ENCODE measurements at places on chromosomes 12 and 14. TPM values are rescaled to one million over a fixed set of nuclear protein-coding genes. Genes with fewer than 3 reads are reported as not detected.

GRCh38 chr12:100868487-100868886, 73.9 kb downstream of the ANO4 start:
- no peak for DNase-seq

GRCh38 chr12:16086462-16086861, 175.3 kb downstream of the DERA start:
- DNase-seq: no peak

DNA sequence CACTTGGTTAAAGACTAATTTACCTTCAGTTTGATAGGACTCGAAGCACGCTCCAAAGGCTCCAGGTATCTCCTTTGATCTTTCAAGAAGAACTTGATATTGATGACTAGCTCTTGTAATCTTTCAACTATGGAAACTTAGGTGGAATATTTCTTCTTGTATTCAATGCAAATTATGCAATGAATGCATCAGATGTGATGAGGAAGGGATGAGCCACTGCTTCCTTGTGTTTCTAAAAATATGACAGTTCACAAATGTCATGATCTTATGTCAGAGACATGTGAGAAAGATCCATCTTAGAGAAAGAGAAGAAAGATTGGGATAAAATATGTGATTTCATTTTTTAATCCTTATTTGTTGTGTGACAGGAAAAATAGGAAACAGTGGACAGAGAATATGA, 9.9 kb downstream of the RNASE9 start:
- no peak for DNase-seq

DNA sequence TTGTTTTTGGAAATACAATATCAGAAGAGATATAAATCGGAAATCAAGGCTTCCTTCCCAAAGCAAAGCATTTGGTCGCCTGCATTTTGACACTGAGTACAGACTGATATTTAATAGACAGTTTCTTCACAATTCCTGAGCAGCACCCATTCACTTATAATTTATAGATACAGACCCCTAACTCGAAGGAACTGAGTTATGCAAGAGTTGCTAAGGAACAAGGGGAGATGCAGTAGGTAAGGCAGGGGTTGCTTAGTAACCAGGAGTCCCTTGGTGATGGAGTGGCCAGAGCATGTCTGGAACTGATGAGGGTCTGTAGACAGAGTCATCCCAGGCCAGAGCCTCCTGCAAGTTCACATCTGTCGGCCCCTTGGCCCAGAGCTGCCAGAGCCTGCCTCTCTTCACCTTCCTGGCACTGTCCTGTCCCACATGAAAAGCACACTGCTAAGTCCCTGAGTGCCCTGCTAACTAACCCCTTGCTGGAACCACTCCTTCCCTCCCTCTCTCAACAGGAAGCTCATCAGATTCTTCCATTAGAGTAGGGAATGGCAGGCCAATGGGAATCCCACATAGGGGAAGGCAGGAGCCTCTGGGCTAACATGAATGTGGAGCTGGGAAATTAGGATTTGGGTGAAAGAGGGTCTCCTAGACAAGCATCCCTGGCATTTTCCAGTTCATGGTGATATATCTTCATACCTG, 3.6 kb upstream of the DHRS2 start:
- DNase-seq: no peak

GRCh38 chr12:9349888-9350885, 142.0 kb upstream of the PZP start:
- no peak for DNase-seq

DNA sequence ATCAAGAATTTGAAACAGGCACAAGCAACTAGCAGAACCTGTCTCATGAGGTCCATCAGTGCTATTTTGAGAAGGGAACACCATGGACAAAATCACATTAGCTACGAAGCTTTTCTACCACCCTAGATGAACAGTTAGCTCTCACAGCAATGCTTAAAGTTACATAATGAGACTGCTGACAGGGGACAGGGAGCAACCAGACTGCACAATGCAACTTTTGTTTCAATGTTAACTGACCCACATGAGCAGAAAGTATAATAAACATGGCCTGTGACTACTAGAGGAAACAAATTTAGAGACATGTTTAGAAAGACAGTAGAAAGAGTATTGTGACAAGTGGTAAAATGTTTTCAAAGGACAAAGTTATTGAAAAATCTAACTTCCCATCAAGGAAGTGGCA, 282.8 kb downstream of the CEP128 start:
- no peak for DNase-seq

DNA sequence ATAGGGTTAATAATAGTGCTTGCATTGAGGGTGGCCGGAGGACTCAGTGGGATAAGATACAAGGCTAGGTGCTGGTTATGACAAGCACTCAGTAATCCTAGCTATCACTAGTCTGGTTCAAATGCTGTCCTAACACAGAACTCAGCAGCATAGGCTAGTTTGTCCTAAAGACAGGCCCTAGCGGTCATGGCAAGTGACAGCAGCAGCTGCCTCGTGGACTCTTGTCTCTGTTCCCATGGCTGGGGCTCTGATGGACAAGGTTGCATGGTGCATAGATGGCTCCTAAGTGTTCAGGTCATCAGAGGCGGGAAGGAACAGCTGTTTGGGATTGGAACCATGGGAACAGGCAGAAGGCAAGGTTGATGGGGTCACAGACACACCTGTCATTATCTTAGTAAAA, 42.4 kb upstream of the IGF1 start:
- DNase-seq: no peak

GRCh38 chr12:6959058-6959804, 8.1 kb downstream of the PTPN6 start:
- DNase-seq: peak; percentile 87

- DNase-seq: no peak
These were observed 2.9 kb downstream of the KRT8 start for GRCh38 chr12:52901715-52902541.

GRCh38 chr14:105865266-105865903, 339.0 kb downstream of the TMEM121 start:
- no peak for DNase-seq

DNA sequence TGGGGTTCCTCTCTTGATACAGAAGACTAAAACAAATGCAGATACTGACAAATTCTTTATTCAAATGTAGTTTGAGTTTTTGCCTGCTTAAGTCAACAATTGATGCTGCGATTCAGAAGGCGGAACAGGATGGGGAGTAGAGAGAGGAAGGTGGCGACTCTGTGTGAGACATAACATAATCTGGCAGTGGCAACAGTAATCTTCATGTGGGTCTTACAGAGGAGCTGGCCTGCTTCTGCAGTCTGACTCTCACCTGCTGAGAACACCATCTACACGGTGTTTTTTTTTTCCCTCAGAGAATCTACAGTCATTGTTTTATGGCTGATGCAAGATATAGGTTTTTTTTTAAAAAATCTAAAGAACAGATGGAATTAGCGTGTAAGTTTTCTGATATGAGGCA, 10.1 kb downstream of the CCDC92 start:
- DNase-seq: no peak

GRCh38 chr12:69130064-69130463, 109.3 kb upstream of the CPSF6 start:
- no peak for DNase-seq

- DNase-seq: no peak
These were observed 74.8 kb upstream of the PLXNC1 start for GRCh38 chr12:94073441-94074051.

DNA sequence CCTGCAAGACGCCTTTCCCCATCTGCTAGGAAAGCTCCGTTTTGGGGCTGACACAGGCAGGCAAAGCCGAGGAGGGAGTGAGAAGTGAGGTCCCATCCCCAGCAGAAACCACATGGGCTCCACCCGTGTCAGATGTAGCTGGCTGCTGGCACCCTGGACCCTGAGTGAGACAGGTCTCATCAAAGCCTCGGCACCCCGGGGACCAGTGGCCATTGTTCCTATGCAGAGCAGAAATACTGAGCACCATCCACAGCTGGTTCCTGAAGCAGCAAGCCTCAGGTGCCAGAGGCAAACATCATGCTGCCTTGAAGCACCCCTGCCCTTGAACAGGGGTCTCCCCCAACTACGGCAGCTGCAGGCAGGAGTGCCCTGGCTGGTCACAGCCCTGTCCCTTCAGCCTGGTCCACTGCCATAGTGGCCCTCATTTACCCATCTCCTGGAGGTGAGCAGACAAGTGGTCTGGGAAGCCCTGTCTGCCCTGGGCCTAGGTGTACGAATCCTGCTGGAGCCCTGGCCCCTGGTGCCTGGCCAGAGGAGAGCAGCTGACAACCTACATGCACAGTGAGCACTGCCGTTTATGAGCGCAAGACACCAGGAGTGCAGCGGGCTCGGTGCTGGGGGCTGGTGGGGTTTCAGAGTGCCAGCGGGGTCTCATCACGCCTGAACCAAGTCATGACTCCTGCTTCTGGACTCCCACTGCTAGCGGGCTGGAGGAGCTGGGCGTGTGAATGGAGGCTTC, 289.8 kb upstream of the RTL1 start:
- DNase-seq: no peak

DNA sequence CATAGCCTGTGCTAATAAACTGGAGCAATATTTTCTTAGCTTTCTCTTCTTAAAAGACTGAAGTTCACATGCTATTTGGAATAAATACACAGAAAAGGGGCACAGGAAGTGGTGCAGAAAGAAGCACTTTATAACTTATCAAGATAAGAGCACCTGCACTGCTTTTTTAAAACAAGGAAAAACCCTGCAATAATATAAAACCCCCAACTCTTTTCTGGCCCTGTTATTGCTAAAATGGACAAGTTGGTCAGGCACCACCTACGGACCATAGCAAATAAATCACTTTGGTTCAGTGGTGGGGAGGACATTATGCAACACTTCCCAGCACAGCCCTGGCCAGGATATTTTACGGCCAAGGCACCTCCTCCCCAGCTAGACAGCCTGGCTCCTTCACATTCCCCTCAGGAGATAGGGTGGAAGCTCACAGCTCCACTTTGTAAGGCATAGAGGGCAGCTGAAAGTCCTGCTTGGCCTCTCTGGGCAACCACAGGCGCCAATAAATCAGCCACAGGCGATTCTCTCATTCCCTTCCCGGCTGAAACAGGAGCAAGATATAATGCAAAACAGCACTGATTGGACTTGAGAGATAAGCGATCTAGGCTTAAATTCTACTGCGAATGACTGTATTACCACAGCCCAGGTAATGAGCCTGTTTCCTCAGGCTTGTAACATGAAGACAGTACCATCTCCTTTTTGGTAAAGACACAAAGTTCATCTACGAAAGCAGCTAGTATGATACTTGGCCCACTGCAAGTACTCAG, 2.0 kb downstream of the ZBTB25 start:
- DNase-seq: peak; percentile 28

DNA sequence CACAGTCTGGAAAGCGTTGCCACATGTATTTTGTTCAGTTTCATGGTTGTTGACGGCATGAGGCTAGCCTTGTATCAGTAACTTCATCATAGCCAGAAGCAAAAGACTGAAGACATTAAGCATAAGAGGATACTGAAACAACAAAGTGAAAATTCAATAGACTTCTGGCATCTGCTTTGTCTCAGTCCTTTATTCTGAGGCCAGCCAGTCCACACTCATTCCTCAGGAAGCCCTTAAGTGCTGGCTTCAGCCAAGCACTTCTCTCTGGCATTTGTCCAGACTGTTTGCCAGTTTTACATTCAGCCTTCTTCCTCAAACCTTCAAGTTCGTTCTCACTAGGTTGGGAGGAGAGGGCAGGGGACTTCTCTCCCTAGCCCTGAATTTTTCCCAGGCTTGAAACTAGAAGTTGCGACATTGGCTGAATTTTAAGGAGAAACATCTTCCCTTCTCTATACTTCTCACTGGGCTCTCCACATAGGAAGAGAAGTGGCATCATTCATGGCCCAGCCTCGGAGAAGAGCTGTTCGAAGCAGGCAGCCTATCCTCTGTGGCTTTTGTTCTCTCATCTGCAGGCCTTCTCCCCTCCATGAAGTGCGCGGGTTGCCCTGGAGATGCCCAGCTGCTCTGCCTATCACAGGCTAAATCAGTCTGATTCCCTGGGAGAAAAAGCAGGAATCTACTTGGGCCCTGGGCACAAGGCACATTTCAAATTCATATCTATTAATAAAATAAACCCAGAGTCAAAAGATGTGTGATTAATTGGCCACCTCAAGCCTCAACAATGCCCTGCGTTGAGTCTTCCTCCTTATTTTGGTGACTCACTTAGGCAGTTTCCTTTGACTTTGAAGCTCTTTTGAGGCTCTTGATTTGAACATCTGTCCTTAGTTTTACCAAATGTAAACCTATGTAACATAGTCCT, 130.9 kb upstream of the PLEKHA5 start:
- DNase-seq: no peak

- DNase-seq: peak; percentile 65
These were observed 82.7 kb downstream of the PPP2R5C start for GRCh38 chr14:101844219-101844618.

DNA sequence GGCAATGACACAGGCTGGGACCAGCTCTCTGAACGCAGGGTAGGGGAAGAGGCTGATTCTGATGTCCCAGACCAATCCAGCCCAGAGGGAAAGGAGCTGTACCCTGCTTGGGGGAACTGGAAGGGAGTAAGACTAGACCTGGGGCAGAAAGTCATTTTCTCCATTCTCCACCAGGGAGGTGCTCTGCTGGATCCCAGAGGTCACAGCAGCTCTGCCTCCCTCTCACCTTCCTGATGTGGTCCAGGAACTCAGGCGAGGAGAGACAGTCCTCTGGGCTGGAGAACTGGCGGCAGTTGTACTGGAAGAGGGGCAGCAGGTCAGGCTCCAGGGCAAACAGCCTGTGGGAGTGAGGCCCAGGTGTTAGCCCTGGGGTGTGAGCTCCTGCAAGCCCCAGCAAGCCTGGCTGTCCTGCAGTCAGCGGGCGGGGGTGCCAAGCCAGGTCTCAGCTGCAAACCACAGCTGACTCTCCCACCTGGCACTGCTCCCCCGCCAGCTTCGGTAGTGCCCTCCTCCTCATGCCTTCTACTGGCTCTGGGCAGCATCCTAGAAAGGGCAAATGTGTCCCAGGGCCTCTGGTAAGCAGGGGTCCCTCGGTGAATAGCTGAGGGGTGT, 1.9 kb downstream of the NGB start:
- peak; percentile 6 for DNase-seq

DNA sequence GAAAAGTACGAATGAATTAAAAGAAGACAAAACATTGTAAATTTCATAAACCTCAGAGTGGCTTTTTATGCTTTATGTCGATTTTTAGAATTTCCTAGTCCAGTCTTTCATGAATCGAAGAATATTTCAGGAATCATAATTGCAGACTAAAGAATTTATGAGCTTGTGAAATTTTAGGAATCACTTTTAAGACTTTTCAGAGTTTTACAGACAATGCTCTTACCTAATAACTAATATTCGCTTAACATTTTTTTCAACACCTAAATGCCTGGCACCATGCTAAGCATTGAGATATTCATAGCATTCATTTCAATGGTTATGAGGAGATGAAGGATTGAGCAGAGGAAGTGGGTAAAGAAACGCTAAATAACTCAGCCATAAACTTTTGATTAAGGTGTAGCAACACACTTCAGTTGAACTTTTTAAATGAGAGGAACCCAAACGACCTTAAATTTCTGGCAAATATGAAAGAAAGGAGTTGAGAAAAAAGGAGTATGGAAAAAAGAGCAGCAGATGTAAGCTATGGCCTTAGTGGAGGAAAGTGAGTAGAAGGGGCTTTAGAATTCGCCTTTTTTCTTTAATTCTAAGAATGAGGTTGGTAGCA, 739 bp upstream of the USP44 start:
- DNase-seq: no peak

Gene C12orf50
- 0.08 TPM for total RNA-seq

Gene STAC3
- 6.8 TPM for total RNA-seq

Gene MARCHF9
- 46.2 TPM for total RNA-seq

Gene RTN1
- not detected for total RNA-seq

Gene RND1
- total RNA-seq: 13.9 TPM

Gene POTEM
- 1.0 TPM for total RNA-seq

Gene AHSA1
- total RNA-seq: 269 TPM

Gene FGD4
- total RNA-seq: 14.9 TPM
